ENCODE measurements at places on chromosomes 12 and 14. TPM values are rescaled to one million over a fixed set of nuclear protein-coding genes. Genes with fewer than 3 reads are reported as not detected.

PLEK2 gene
- total RNA-seq = 2.5 TPM

PTCSC3 gene
- total RNA-seq = not detected

RAB15 gene
- total RNA-seq = 3.3 TPM

CLEC4A gene
- 0.28 TPM for total RNA-seq

TAS2R13 gene
- 0.90 TPM for total RNA-seq

PTGDR gene
- not detected for total RNA-seq

KERA gene
- total RNA-seq = not detected

SVOP gene
- not detected for total RNA-seq

RAD9B gene
- total RNA-seq = 0.18 TPM

COCH gene
- 0.28 TPM for total RNA-seq

KRT6B gene
- total RNA-seq = not detected

BMP4 gene
- total RNA-seq = 2.8 TPM

WIF1 gene
- not detected for total RNA-seq

SLC6A13 gene
- 0.28 TPM for total RNA-seq

LHX5 gene
- not detected for total RNA-seq

METAP2 gene
- total RNA-seq = 108 TPM

NUBPL gene
- 11.5 TPM for total RNA-seq
